ENCODE measurements at places on chromosomes 1 and 21.

DNA sequence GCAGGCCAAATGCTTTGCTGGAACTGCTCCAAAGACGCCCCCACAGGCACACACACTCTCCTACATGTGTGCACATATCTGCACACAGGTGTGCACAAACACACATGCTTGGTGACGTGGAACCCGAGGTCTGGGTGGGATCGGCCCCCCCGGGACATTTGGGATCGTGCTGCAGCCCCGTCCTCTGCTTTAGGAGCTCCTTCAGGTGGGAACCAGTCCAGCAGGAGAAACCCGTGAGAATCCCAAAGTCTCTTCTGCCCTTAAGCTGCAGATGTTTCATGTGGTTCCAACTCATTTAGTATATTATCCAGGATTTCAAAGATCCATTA lies 38.6 kb downstream of the UBE2G2 start:
- DNase-seq, result no peak

- no peak for DNase-seq
Measured at GRCh38 chr1:244144053-244144452, 93.0 kb downstream of the ZBTB18 start.

GRCh38 chr21:39196310-39196709 lies 13.1 kb upstream of the PSMG1 start:
- DNase-seq, result no peak

DNA sequence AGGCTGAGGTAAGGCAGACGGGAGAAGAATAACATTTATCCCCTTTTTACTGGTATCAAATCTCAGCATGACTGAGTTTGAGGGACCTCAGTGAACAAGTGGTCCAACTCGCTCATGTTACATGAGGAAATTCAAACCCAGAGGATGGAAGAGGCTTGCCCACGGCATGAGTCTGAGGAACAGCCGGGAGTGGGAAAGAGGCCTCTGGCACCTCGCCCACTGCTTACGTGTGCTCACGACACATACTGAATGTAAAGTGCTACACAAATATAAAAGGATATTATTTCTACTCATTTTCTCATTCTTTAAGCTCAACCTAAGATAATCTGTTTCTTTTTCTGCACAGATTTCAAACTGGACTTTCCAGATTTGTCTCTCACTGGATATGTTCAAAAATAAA lies 14.7 kb downstream of the BEND5 start:
- no peak for DNase-seq

DNA sequence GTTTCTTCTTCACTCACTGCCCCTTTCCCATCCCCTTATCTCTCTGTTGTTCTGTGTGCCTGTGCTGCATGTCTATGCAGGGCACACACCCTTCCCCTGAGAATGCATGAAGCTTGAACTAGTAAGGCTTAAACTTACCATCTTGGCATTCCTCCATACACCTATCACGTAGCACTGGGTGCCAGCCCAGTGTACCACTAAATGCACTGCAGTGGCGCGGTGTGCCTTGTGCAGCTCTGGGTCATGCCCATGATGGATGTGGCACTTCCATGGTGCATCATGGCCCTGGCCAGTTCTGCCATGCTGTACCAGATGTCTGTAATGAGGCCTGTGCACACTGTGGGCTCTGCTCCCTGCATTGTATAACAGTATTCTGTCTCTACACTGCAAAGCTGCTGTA lies 10.7 kb downstream of the PTPRU start:
- DNase-seq, result no peak

Measured in stimulated activated CD8-positive, alpha-beta memory T cell treated with anti-CD3 and anti-CD28 coated beads, Interleukin-7, amount 100 ng/mL, for 1 hour (primary cell).